ENCODE measurements at places on chromosomes 1 and 21.

GRCh38 chr1:19035377-19036040, 79.0 kb upstream of the IFFO2 start:
- DNase-seq = no peak

DNA sequence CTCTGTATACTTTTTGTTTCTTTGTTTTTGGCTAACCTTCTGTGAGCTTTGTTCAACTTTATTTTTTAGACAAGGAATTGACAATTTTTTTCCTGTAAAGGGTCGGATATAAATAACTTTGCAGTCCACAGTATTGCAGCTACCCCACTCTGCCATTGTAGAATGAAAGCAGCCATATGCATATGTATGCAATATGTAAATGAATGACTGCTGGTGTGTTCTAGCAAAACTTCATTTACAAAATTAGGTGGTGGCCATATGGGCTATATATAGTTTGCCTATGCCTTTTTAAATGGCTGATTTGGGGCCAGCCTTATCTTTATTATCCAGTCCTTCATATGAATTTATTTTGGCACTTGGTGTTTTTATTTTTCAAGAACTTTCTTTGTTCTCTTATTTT, 18.0 kb upstream of the SNRPE start:
- no peak for DNase-seq

- no peak for DNase-seq
Observed at GRCh38 chr1:104064399-104064798, 314.7 kb downstream of the AMY1C start.

DNA sequence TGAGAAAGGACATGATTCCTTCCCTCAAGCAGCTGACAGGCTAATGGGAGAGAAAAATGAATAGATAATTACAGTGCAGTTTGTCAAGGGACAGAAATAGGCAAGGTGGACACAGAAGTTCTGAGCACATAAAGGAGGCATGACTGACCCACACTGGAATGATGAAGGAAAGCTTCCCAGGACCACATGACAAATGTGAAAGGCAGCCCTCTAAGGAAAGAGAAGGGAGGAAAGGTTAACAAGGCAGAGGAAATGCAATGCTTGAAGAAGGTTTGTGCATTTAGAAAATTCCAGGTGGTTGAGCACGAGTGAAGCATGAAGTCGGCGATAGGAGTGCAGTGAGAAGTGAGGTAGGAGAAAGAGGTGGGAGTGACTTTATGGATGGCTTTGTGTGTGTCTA, 37.4 kb downstream of the LAMC2 start:
- no peak for DNase-seq

- DNase-seq = no peak
Observed at GRCh38 chr1:228333739-228334115, 72.9 kb downstream of the TRIM11 start.

DNA sequence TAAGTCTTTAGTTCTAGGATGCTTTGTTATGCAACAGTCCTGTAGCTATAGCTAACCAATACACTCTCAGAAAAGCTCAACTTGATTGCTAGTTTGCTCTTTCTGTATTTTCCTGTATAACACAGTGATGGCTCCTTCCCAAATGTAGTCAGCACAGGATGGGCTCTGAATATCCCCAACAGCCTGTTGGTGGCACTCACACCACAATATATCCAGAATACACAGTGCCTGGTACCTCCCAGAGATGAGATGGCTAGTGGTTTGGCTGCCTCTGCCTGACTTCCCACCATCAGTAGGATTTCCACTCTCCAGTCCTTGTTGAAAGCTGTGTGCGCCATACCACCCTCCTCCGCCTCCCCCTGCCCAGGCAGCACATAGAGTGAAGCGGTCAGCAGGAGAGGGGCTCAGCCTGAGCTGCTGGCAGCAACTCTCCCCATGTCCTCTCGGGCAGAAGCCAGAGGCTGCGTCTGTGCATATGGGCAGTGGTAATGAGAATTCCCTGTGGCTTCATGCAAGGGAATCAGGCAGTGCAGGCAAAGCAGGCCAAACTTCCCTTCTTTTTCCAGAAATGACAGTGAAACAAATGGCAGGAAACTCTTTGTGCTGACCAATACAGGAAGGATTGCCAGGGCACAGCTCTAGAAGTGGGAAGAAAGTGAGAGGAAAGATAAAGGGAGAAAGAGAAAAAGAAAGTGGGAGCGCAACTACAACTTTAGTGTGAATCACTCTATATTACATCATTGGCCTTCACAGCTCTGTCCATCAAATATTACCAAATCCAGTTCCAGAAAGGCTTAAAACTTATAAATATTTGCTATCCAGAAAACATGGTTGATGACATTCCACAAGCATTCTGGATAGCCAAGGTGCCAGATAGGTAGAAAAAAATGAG, 49.7 kb downstream of the LMX1A start:
- DNase-seq = no peak

DNA sequence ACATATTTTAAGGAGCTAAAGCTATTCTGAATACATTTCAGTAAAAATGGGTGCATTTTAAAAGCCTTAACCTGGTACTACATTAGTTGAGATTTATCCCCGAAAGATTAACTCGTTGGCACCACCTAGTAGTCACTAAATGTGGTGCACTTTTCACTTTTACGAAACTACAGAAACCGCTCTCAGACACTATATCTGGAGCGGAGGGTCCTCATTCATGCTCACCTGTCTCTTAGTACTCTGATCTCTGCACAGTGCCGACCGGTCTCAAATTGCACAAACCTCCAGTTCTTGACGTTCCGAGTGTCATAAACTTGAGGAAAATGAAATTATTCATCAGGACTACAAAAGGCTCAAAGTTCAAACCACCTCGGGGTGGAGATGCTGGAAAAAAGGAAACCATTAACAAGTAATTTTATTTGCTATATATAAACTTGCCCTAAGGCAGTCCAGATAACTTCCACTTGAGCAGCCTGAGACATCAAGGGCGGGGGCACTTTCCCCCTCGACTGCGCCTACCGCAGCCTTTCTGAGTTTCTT, 722 bp downstream of the LZIC start:
- no peak for DNase-seq

GRCh38 chr1:209444961-209445360, 138.6 kb upstream of the CAMK1G start:
- no peak for DNase-seq

GRCh38 chr1:10835822-10836421, 39.5 kb upstream of the CASZ1 start:
- peak; percentile 51 for DNase-seq

DNA sequence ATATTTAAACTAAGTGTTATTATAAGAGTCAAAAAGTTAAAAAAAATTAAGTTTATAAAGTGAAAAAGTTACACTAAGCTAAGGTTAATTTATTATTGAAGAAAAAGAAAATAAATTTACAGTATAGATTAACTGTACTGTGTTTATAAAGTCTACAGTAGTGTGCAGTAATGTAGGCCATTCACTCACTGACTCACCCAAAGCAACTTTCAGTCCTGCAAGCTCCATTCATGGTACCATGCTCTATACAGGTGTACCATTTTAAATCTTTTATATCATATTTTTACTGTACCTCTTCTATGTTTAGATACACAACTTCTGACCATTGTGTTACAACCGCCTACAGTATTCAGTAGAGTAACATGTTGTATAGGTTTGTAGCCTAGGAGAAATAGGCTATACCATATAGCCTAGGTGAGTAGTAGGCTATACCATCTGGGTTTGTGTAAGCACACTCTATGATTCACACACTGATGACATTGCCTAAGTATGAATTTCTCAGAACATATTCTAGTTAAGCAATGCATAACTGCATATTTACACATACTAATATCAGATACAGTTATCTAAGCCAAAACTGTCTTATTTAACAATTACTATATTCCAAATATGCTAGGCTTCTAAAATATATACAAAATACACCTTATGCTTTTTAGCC, 80.6 kb upstream of the GFI1 start:
- DNase-seq = no peak

Measured in NCI-H524 treated with DMSO at 0.1 percent for 48 hours (cell line).